ENCODE measurements at places on chromosomes 16 and 17.

- ATAC-seq = no peak
These were observed 65.3 kb upstream of the PLCG2 start for GRCh38 chr16:81713796-81714195.

DNA sequence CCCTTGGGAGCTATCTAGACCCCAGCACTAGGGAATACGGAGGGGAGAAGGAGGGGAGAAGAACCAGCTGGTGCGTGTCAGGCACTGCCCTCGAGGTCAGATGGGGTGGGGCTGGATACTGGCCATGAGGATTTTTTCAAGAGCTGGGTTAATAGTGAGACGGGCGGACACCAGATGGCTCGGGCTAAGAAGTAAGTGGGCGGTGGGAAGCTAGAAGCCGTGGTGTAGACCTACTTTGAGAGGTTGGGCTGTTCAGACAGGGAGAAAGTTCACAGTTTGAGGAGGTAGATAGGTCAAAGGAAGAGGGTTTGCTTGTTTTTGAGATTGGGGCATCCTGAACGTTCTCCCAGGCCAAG, 303.8 kb downstream of the SEC14L1 start:
- peak; percentile 48 for ATAC-seq

DNA sequence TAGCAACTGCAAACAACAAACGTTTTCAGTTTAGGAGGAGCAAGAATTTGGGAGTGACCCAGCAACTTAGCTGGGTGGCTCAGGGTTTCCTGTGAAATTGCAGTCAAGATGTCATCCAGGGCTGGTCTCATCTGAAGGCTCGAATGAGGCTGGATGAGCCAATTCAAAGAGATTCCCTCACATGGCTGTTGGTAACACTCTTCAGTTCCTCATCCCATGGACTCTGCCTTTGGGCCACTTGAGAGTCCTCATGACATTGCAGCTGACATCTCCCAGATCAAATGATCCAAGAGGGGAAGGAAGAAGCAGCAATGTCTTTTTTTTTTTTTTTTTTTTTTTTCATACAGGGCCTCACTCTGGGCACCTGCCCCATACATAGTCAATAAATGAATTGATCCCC, 26.3 kb downstream of the UBALD1 start:
- no peak for ATAC-seq

- ATAC-seq = no peak
These were observed 432.5 kb downstream of the HS3ST3B1 start for GRCh38 chr17:14733376-14733775.
